ENCODE measurements at places on chromosomes 2 and 18.
A peak's percentile ranks its signal among the peaks of the same experiment; 100 is the strongest.

DNA sequence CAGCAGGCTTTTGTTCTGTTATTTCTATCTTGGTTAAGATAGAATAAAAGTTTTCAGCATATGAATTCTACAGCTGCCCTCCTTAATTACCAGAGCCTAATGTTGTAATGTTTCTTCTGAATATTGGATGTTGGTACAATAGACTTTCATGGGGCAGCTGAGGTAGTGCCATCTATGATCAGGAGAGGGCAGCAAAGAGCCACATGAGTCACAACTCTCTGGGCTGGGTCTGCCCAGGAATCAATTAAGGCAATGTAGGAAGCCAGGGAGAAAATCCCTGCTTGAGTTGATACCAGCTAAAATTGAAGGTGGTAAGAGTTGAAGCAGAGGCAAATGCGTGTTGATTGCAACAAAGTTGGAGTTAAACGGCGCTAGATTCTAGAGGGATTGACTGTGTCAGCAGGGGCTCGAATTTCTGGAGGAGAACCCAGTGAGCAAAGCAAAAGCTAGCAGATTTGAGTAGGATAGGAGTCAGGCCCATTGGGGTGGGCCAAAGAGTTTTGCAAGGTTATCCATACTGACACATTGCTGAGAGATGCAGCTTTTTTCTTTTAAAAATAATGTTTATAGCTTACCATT, 10.6 kb upstream of the MC5R start:
- peak; percentile 37 for DNase-seq

- no peak for DNase-seq
These were observed 15.8 kb downstream of the GKN2 start for GRCh38 chr2:68936889-68937288.

GRCh38 chr2:83079007-83079406, 1380.1 kb downstream of the SUCLG1 start:
- no peak for DNase-seq

- no peak for DNase-seq
These were observed 18.9 kb downstream of the GRHL1 start for GRCh38 chr2:9970200-9971044.

- DNase-seq: no peak
These were observed 516.2 kb upstream of the MYT1L start for GRCh38 chr2:2847209-2847676.

Measured in effector memory CD8-positive, alpha-beta T cell (primary cell).